Esophagus squamous epithelium (tissue), 5 donors: ENCODE measurements at places on chromosomes 5 and 9.
A peak's percentile ranks its signal among the peaks of the same experiment; 100 is the strongest.

DNA sequence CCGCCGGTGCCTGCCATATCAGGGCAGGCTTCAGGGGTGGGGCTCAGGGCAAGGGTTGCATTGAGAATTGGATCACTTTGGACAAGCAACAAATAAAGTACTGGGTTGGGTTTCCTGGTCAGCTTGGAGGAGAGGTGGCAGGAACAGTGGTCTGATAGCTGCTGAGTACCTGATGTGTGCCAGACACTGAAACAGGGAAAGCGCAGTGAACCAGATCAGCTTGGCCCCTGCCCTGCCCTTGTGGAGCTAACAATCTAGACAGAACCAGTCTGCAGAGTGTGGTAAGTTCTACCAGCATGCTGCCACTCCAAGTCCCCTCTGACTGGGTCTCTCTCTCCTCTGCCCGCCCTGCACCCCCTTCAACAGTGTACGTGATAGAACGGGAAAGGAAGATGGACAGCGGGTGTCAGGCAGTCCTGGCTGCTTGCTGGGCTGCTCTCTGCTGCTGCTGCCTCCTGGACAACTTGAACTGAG, 53.4 kb downstream of the CYSTM1 start:
- H3K36me3 ChIP-seq, result no peaks in the 10 kb centered on the region
- no peaks in the 10 kb centered on the region for H3K27me3 ChIP-seq
- no peak overlapping the region for H3K4me3 ChIP-seq
- no peaks in the 10 kb centered on the region for H3K4me1 ChIP-seq

DNA sequence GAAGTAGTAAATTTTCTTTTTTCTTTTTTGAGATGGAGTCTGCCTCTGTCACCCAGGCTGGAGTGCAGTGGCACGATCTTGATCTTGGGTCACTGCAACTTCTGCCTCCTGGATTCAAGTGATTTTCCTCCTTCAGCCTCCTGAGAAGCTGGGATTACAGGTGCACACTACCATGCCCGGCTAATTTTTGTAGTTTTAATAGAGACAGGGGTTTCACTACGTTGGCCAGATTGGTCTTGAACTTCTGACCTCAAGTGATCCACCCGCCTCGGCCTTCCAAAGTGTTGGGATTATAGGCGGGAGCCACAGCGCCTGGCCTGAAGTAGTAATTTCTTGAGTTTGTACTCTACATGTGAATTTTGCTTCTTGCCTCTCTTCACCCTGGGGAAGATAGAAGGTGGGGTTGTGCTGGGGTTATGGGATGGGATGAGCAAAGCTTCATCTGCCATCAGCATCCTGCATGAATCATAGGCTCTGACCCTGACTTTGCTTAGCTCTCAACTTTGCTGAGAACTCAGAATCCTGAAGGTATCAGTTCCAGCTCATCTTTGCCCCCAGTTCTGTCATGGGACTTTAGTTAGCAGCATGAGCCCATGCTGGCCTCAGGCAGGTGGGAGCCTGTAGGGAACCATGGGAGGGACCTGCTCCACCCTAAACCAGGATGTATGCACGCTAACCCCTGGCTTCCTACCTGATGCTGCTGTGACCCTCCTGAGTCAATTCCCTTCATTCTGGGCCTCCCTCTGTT, 9.3 kb upstream of the CCL21 start:
- no peak for DNase-seq
- H3K4me3 ChIP-seq, result no peak overlapping the region
- H3K36me3 ChIP-seq, result no peaks in the 10 kb centered on the region

DNA sequence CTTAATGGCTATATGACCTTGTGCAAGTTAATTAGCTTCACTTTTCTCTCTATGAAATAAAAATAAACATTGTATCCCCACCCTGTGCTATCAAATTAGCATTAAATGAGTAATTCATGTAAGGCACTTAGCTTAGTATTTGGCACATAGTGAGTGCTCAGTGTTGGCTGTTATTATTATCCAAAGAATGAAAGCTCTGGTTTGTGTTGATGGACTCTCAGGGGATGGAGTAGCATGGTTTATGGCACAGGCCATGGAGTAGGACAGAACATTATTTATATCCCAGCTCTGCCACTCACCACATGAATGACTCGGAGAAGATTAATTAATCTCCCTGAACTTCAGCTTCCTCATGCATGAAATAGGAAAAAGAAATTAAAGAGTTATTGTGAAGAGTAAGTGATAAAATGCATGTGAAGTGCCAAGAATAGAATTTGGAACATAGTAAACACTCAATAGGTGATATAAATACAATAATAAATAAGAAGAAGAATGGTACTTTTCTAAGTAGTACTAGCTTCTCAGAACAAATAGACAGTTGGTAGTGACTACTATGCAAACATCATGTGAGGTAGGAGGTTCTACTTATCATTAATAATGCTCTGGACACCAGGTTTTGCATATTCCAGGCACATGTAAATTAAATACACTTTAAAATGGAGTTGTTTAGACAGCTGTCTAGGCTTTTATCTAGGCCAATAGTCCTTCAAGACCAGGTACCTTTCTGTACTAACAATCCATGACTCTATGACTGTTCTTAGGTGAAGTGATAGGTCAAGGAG, 146.4 kb downstream of the GRIA1 start:
- no peak overlapping the region for H3K4me3 ChIP-seq
- H3K27me3 ChIP-seq, result no peaks in the 10 kb centered on the region
- no peak for DNase-seq
- H3K36me3 ChIP-seq, result no peaks in the 10 kb centered on the region
- no peak overlapping the region for H3K27ac ChIP-seq

DNA sequence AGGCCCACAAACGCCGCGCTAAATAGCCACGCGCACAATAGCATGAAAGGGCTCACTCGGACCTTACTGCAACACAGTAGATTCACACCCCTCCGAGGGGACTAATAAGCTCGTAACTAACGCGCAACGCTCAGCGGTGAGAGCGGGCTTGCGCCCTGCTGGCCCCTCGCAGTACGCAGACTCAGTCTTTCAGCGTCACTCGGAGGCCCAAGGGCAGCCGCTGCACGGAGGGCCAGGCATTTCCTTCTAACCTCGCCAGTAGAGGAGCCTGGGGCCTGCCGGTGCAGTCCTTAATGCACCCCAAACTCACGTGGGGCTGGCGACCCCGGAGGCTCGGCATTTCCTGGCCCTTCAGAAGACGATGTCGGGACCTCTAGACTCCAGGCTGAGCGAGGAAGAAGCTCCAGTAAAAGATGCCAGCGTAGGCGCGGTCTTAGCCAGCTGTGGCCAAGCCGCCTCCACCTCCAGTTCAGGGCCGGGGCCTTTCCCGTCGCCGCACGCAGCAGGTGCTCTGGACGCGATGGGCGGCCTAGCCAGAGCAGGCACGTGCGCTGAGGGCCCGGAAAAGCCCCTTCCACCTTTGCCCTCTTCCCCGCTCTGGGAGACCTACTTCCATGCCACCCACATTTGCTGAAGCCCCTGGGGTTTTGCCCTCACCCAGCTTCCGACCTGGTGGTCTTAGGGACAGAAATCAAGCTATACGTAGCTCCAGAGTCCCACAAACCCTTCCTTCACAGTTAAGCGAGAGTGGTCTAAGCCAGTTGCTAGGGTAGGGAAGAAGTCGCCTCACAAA, 38.3 kb upstream of the TIFAB start:
- no peak overlapping the region for H3K27ac ChIP-seq
- H3K4me3 ChIP-seq, result peak overlapping the region; percentile 58
- no peak for DNase-seq
- no peaks in the 10 kb centered on the region for H3K27me3 ChIP-seq

GRCh38 chr5:89470658-89471057, 587.7 kb upstream of the MEF2C start:
- H3K27me3 ChIP-seq, result no peaks in the 10 kb centered on the region
- no peak for DNase-seq
- H3K4me1 ChIP-seq, result no peaks in the 10 kb centered on the region
- no peak overlapping the region for H3K4me3 ChIP-seq

DNA sequence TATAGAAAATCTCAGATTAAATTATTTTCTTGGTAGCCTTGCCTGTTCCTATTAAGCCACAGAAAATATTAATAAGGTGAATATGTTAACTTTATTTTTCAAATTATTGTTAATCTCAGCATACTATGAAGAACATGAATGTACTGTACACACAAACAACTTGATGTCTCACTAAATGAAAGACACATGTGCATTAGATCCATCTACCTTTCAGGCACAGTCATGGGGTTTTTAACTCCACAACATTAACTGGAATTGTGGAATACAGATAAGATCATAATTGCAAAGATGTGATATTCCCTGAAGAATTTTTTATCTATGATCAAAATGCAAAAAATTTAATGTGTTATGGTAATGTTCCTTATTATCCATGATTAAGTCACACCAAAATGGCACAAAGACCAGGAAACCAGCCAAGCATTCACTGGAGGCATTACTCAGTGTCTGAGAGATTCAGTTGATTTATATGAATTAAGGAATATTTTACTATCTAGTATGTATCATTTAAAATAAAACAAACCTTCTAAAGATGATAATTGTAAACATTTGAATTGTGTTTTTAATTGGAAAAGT, 150.0 kb upstream of the VCAN start:
- DNase-seq, result no peak
- no peaks in the 10 kb centered on the region for H3K36me3 ChIP-seq
- no peak overlapping the region for H3K27ac ChIP-seq

DNA sequence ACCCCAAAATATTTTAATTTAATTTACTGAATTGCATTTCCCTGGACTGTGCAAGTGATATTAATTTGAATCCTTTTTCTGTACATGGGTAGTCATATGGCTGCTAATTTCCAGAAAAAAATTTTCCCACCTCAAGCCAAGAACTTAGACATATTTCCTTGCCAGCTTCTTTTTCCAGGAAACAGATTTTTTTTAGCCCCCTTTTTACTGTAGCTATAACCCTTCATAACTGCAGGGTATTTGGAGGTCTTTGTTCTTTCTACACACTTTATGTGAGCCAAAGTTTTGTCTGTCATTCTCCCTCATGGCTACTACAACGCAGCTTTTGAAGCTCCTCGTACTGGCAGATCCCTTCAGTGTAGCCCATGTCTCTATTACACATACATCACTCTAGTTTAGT, 261.2 kb upstream of the PIK3R1 start:
- no peaks in the 10 kb centered on the region for H3K36me3 ChIP-seq
- no peaks in the 10 kb centered on the region for H3K4me1 ChIP-seq
- no peak for DNase-seq
- H3K27ac ChIP-seq, result no peak overlapping the region

DNA sequence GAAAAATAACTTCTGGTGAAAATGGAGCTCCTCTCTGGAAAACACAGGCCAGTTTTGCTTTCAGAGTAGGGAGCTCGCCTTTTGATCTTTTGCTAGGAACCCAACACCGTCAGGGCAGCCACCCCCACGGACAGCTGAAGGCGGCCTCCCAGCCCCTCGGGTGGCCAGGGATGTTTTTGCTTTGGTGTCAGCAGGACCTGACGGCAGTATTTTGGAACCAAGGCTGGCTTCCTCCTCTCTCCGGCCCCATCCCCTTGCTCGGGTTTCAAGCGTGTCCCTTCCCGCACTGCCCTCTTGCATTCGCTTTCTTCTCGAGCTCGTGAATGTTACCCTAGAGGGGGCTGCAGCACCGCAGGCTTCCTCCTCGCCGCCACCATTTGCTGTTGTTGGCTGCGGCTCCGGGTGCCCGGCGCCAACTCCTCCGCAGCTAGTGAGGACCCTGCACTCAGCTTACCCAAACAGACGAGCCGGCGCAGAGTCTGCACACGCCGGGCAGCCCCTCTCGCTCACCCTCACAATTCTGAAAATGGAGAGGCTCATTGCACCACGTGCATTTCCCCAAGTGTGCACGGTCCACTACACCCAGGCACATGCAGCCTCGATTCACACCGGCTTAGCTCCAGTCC, 35.5 kb upstream of the ADAMTSL1 start:
- H3K4me1 ChIP-seq, result no peaks in the 10 kb centered on the region
- H3K4me3 ChIP-seq, result peak overlapping the region; percentile 18
- H3K27ac ChIP-seq, result peak overlapping the region; percentile 11
- no peaks in the 10 kb centered on the region for H3K27me3 ChIP-seq

- no peaks in the 10 kb centered on the region for H3K27me3 ChIP-seq
- H3K27ac ChIP-seq, result no peak overlapping the region
- H3K36me3 ChIP-seq, result no peaks in the 10 kb centered on the region
- H3K4me1 ChIP-seq, result peaks cover 13% of the 10 kb centered on the region
- DNase-seq, result no peak
Observed at GRCh38 chr5:175819090-175819425, 52.3 kb upstream of the CPLX2 start.

DNA sequence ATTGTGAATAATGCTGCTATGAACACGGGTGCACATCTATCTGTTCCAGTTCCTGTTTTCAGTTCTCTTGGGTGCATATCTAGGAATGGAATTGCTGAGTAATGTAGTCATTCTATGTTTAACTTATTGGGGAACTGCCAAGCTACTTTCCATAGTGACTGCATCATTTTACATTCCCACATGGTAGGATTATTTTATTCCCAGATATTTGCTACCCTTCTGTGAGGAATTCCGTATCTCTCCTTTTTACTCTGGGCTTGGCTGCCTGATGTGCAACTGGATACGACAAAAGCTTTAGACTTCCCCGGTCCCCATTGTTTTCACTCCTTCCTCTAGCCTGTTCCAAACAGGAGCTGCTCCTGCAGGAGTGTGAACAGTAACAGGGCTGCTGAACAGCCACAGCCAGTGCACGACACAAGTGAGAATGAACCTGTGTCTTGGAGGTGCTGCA, 7.2 kb downstream of the TAS2R1 start:
- no peak overlapping the region for H3K4me3 ChIP-seq
- H3K27ac ChIP-seq, result no peak overlapping the region
- no peaks in the 10 kb centered on the region for H3K4me1 ChIP-seq
- H3K27me3 ChIP-seq, result peaks cover 4% of the 10 kb centered on the region

DNA sequence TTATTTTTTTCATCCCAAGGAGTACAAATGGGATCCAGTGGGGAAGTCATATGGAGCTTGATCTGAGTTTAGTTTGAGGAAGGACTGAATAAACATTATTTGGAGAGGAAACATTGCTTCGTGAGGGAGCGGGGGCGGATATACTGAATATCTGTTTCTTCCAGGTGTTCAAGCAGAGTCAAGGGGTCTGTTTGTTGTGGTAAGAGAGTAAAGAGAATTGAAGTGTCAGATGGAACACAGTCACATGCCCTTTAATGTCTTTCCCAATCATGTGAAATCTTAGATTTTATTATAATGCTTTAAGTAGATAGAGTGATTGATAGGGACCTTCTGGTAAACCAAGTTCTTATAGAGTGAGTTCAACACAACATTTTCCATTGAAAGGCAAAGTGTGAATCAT, 33.7 kb downstream of the DDX46 start:
- no peak for DNase-seq
- peaks cover 60% of the 10 kb centered on the region for H3K36me3 ChIP-seq
- H3K27ac ChIP-seq, result no peak overlapping the region
- H3K27me3 ChIP-seq, result no peaks in the 10 kb centered on the region
- no peaks in the 10 kb centered on the region for H3K4me1 ChIP-seq
